SJSA1 (cell line): ENCODE measurements at places on chromosomes 5 and 9. TPM values are rescaled to one million over a fixed set of nuclear protein-coding genes. Genes with fewer than 3 reads are reported as not detected.
A peak's percentile ranks its signal among the peaks of the same experiment; 100 is the strongest.

DNA sequence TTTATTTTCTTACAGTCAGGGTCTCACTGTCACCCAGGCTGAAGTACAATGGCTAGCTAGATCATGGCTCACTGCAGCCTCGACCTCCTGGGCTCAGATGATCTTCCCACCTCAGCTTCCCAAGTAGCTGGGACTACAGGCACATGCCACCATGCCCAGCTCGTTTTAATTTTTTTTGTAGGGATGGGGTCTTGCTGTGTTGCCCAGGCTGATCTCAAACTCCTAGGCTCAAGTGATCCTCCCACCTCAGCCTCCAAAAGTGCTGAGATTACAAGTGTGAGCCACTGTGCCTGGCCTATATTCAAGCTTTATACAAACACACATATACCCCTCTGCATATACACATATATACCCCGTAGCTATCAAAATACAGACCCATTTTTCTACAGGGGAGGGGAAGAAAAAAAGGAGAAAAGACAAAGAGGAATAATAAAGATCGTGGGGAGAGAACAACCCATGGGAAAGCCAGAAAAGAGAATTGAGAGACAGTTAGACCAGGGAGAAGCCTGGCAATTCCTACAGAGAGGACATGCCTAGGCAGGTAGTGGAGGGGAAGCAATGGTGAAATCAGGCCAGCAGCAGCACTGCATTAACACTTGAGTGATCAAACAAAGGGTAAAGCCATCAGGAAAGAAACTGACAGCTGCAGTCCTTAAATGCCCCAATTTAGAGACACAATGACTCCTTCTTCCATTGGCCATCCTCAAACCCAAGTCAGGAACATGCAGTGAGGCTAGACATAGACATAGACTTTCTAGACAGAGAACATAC, 102.7 kb downstream of the EFNA5 start:
- H3K4me1 ChIP-seq, result peaks cover 22% of the 10 kb centered on the region
- no peak overlapping the region for H3K27ac ChIP-seq
- H3K36me3 ChIP-seq, result no peaks in the 10 kb centered on the region
- no peaks in the 10 kb centered on the region for H3K27me3 ChIP-seq
- no peak overlapping the region for H3K4me3 ChIP-seq

DNA sequence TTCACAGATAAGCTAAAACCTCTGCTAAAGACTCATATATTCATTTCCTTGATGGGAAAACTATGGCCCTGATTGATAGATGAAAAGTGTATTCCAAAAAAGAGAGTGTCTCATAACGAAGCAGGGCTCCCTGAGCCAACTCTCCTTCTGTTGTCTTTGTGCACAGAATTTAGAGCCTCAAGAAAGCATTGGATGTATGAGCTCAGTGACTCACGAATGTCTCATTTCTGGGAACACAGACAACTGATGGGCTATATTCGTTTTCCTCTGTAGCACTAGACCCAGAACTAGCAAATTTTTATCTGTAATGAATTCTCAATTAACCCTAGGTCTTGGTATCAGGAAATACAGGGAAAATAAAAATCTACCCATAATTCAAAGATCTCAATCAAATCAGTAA, 88.4 kb downstream of the LMNB1 start:
- H3K36me3 ChIP-seq, result no peaks in the 10 kb centered on the region
- H3K4me3 ChIP-seq, result no peak overlapping the region
- H3K27ac ChIP-seq, result no peak overlapping the region
- no peaks in the 10 kb centered on the region for H3K4me1 ChIP-seq

- no peak overlapping the region for H3K4me3 ChIP-seq
- H3K4me1 ChIP-seq, result no peaks in the 10 kb centered on the region
- H3K27ac ChIP-seq, result no peak overlapping the region
Measured at GRCh38 chr9:25678846-25679360, 659 bp upstream of the TUSC1 start.

DNA sequence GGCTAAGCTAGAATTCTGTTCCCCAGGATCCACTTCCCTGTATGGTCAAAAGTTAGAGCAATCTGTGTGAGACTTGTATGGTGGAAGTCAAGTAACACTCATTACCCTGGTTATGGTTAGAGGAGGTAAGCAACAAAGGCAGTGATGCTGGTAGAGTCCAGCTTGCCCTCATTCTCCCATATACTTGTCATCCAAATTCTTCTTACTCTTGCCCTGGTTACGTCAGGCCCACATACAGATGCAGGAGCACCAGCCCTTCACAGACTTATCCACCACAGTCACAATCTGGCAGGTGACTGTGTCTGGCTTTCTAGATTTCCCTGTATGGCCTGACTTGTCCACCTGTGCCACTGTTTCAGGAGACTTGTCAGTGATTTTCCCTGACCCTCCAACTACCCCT, 35.4 kb downstream of the PGGT1B start:
- H3K27me3 ChIP-seq, result no peaks in the 10 kb centered on the region
- H3K4me1 ChIP-seq, result no peaks in the 10 kb centered on the region
- no peak for DNase-seq
- no peak overlapping the region for H3K4me3 ChIP-seq
- H3K36me3 ChIP-seq, result peaks cover 62% of the 10 kb centered on the region

- no peaks in the 10 kb centered on the region for H3K27me3 ChIP-seq
- no peak for DNase-seq
- 0 out of 2 replicates have a peak, but pooled peaks cover 3% of the 10 kb centered on the region for H3K36me3 ChIP-seq
- H3K4me3 ChIP-seq, result no peak overlapping the region
Measured at GRCh38 chr5:78404682-78405293, 44.4 kb downstream of the SCAMP1 start.

- H3K27ac ChIP-seq, result no peak overlapping the region
- no peaks in the 10 kb centered on the region for H3K27me3 ChIP-seq
- H3K4me1 ChIP-seq, result peaks cover 32% of the 10 kb centered on the region
- DNase-seq, result peak; percentile 76
Measured at GRCh38 chr5:168047043-168047668, 244.3 kb upstream of the WWC1 start.

DNA sequence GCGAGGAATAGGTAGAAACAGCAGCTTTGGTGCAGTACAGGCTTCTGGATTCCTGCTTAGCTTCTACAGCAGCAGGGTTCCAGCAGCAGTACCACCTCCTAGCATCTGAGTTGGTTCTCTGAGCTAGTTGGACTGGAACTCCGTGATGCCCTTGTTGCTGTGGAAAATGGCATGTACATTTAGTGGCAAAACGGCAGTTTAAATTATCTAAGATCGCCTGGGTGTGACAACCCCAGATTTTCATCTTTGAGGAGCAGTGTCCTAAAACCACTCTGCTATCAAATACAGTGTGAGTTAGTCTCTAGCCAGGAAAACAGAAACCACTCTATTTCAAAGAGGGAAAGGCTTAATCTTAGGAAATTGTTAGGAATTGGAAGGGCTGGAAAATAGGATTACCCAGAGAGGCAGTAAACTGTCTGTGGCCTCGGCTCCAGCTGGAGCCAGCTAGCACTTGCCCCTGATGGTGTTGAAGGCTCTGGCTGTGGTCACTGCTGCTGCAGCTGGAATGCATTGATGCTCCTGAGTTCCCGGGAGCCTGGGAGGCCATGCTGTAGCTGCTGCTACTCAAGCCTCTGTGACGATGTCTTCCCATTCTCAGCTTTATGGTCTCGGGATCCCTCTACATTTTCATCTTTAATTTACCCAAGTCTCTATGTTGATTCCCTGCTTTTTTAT, 29.4 kb downstream of the RAD23B start:
- no peak for DNase-seq
- H3K27me3 ChIP-seq, result no peaks in the 10 kb centered on the region
- H3K4me1 ChIP-seq, result peaks cover 8% of the 10 kb centered on the region; the same call in 1 of the 2 replicates
- H3K4me3 ChIP-seq, result no peak overlapping the region

GRCh38 chr5:135050244-135050767, 16.3 kb upstream of the PITX1 start:
- H3K27ac ChIP-seq, result no peak overlapping the region
- H3K36me3 ChIP-seq, result no peaks in the 10 kb centered on the region
- no peak overlapping the region for H3K4me3 ChIP-seq
- peaks cover 8% of the 10 kb centered on the region for H3K27me3 ChIP-seq
- no peaks in the 10 kb centered on the region for H3K4me1 ChIP-seq

- no peak overlapping the region for H3K27ac ChIP-seq
- no peak overlapping the region for H3K4me3 ChIP-seq
Measured at GRCh38 chr5:122366501-122366900, 54.5 kb downstream of the SNCAIP start.

DNA sequence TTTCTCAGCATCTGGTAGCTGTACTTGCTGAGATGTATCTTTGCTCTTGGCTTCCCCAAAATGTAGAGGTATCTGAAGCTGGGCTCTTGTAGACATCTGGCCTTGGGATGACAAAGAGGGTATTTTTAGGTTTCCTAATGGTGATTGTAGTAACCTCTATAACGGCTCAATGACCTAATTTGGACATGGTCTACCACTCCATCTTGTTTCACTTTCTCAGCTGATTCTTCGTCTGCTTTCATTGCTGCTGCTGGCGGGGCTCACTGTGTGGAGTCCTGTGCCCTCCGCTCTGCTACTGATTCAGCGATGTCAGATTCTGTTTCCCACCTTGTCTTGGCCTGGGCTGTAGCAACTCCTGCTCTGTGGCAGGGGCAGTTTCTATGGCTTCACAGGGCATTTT, 12.7 kb upstream of the MARCHF11 start:
- H3K36me3 ChIP-seq, result no peaks in the 10 kb centered on the region
- H3K27ac ChIP-seq, result no peak overlapping the region
- no peaks in the 10 kb centered on the region for H3K4me1 ChIP-seq
- H3K27me3 ChIP-seq, result no peaks in the 10 kb centered on the region
- no peak overlapping the region for H3K4me3 ChIP-seq

DNA sequence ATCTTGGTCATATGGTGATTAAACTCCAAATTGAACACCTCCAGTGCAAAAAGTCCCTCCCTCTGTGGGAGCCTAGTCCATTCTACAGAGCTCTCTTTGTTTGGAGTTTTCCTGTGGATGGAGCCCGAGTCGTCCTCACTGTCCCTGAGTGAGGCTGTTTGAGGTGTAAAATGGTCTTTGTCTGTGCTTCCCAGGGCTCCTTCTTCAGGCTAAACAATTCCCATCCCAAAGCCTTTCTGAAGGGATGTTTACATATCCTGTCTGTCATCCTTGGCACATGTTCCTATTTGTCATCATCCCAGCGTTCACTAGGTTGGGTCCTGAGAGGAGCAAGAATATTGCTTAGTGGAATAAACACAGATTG, 68.9 kb downstream of the COL27A1 start:
- peaks cover 69% of the 10 kb centered on the region for H3K4me1 ChIP-seq
- no peaks in the 10 kb centered on the region for H3K27me3 ChIP-seq
- no peak overlapping the region for H3K4me3 ChIP-seq
- H3K27ac ChIP-seq, result peak overlapping the region; percentile 53

- no peaks in the 10 kb centered on the region for H3K27me3 ChIP-seq
- H3K4me3 ChIP-seq, result no peak overlapping the region
- peak; percentile 63 for DNase-seq
- no peaks in the 10 kb centered on the region for H3K36me3 ChIP-seq
- no peak overlapping the region; the same call in 1 of the 2 replicates for H3K27ac ChIP-seq
- H3K4me1 ChIP-seq, result peaks cover 41% of the 10 kb centered on the region
Measured at GRCh38 chr5:107812570-107813141, 141.9 kb upstream of the EFNA5 start.

DNA sequence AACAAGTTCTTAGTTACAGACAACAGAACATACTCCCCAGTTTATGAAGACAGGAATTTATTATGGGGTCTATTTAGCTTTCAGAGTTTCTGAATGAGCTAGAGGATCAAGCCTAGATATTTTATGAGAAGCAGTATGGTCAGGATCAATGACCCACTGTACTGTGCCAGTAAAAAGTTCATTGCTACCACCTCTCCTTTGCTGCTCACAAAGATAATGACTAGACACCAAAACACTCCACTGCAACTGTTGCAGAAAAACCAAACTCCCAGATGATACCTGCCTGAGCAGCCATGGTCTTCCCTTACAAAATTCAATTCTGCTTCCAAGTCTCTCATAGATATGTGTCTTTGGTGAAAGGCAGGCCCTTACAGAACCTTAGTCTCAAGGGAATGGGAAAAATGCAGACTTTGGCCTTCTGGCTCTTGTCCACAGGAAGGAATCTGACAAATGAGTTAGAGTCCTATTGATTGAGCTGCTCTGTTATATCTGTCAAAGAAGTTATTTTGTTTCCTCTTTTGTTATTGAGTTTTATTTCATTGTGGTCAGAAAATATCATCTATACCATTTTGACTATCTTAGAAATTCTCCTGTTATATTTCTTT, 74.7 kb upstream of the RASGRF2 start:
- DNase-seq, result no peak
- H3K4me3 ChIP-seq, result no peak overlapping the region
- no peaks in the 10 kb centered on the region for H3K27me3 ChIP-seq
- no peaks in the 10 kb centered on the region for H3K36me3 ChIP-seq
- no peaks in the 10 kb centered on the region for H3K4me1 ChIP-seq
- no peak overlapping the region for H3K27ac ChIP-seq

GRCh38 chr9:91074866-91075265, 273.2 kb downstream of the SYK start:
- no peaks in the 10 kb centered on the region for H3K27me3 ChIP-seq
- no peaks in the 10 kb centered on the region for H3K36me3 ChIP-seq
- H3K4me1 ChIP-seq, result peaks cover 26% of the 10 kb centered on the region
- no peak overlapping the region for H3K27ac ChIP-seq
- H3K4me3 ChIP-seq, result no peak overlapping the region

DNA sequence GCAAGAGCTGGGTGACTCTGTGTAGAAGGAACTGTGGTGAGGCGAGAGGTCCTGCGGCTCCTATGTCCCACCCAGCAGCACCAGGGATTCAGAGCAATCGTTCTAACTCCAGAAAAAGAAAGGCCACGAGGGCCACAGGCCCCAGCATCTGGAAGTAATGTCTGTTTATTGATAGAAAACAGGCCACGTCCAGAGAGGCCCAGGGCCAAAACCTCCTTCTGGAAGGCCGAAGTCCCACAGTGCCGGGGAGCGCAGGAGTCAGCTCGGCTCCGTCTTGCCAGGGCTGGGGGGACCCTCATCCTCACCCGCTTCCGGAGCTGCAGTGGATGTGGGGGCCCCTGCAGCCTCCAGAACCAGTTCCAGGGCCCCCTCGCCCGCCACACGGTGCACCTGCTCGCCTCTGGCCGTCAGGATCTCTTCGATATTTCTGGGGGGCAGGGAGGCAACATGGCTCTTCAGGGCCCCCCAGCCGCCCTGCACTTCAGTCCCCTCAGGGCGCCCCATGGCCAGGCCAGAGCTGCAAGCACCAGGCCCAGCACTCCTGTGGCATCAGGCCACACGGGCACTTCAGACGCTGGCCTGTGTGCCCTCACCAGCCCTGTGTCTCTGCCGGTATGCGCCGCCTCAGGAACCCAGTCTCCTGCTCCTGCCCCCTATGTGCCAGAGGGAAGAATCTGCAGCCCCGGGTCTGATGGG, 1.6 kb downstream of the DNLZ start:
- no peak for DNase-seq
- no peaks in the 10 kb centered on the region for H3K27me3 ChIP-seq
- H3K4me3 ChIP-seq, result no peak overlapping the region
- H3K36me3 ChIP-seq, result peaks cover 58% of the 10 kb centered on the region
- peaks cover 51% of the 10 kb centered on the region for H3K4me1 ChIP-seq

The IL33 gene
- total RNA-seq, result not detected in 2 replicates

The RASEF gene
- 0.16 TPM in 1 of 2 replicates, not detected in the other for total RNA-seq

The SLC6A7 gene
- total RNA-seq, result not detected in 2 replicates

The CXCL14 gene
- 0.29 TPM in 1 of 2 replicates, not detected in the other for total RNA-seq

The GPR21 gene
- not detected in 2 replicates for total RNA-seq

The GLRA1 gene
- total RNA-seq, result not detected in 2 replicates

The TICAM2 gene
- 13.6 and 22.1 TPM in 2 replicates for total RNA-seq

The STXBP1 gene
- 18.4 and 72.6 TPM in 2 replicates for total RNA-seq

The ARAP3 gene
- 7.6 and 8.1 TPM in 2 replicates for total RNA-seq

The NOXA1 gene
- total RNA-seq, result not detected in 2 replicates

The ARHGEF39 gene
- 0.41 and 1.9 TPM in 2 replicates for total RNA-seq

The GRM6 gene
- not detected in 2 replicates for total RNA-seq
